COR-L47 (cell line): ENCODE measurements at places on chromosomes 1 and 21.

DNA sequence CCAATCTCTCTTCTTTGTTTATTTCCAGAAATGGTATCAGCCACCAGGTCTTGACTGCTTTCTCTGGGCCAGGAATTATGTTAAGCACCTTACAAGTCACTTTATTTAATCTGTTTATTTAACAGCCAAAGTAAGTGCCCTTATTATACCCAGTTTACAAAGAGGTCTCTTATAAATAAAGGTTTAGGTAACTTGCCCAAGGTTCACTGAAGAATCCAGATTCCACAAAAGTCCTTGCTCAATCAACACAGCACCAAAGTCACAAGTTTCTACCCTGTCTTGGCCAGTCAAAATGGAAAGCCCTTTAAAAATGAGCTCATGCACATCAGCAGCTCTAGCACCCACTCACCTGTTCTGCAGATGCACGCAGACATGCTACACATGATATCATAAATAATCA, 28.0 kb upstream of the ATP1A1 start:
- DNase-seq = no peak

DNA sequence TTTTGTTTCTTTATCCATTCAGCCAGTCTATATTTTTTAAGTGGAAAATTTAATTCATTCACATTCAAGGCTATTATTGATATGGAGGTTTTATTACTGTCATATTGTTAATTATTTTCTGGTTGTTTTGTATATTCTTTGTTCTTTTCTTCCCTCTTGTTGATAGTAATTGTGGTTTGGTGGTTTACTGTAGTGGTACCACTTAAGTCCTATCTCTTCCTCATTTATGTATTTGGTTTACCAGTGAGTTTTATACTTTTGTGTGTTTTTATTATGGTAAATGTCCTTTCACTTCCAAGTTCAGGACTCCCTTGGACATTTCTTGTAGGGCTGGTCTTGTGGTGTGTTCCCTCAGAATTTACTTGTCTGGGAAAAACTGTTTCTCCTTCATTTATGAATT, 28.1 kb upstream of the PM20D1 start:
- DNase-seq = no peak

DNA sequence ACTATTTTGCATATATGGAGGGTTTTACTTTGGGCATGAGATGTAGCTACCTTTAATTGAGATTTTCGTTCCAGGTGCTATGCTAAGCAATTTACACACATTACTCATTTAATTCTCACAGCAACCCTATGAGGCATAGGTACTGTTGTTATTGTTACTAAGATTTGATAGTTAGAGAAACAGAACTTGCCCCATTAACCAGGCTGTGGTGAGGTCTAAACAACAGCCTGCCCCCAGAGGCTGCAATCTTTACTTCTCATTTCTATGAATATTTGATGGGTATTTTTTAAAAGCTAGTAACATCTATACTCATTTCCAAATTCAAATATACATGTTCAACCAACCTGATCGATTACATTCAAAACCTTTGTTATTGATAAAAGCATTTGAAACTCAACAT, 155.6 kb downstream of the GALNT2 start:
- no peak for DNase-seq

- DNase-seq = no peak
Observed at GRCh38 chr1:111302374-111302773, 11.7 kb downstream of the CHIA start.

DNA sequence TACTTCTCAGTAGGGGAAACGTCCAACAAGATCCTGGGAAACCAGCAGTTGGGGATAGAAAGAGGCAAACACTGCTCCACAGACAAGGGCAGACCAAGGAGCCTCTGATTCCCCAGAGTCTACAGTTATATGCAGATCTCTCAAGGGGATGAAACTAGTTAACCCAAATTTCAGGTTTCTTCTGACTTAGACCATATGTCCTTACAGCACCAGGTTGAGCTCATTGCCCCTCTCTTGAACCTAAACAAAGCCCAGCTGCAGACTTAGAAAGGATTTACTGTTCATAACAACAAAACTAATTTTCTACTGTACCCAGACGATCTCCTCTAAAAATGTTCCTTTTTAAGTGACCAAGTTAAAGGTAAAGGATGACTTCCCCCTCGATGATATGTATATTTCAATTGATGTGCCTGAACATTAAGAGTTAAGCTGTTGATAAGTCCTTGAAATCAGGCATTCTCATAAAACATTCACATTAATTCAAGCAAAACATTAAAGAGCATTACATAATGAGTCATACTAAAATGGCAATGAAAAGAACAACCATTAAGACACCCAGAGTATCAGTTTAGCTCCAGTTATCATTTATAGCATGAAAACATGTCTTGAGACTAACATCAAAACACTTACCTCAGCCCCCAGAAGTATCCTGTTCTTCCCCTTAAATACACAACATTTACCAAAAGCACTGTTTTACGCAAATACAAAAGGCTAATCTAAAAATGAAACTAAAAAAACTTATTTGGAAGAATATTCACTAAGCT, 24.1 kb downstream of the SMYD3 start:
- DNase-seq = no peak

DNA sequence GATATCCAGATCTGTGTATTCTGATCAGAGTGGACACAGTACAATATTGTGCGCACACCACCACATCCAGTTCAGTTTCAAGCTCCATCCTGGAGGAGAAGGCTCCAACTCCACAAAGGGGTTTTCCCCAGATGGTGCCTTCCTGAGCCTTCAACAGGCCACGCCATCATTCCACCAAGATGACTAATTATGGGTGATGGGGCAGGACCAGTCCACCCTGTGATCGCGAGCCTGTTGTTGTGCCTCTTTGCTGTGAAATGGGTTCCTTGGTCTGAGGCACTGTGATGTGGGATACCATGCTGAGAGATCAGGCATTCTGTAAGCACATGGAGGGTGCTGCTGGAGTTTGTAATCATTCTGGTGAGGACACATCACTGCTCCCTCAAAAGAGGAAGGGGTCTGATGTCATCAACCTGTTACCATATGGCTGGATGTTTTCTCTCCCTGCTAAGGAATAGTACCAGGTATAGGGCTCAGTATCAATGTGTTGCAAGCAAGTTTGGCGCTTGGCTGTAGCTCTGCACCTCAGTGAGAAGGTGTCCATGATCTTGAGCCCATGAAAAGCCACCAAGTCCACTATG, 6.7 kb upstream of the SH2D2A start:
- DNase-seq = no peak

- DNase-seq = no peak
Observed at GRCh38 chr1:179925922-179926849, 28.4 kb upstream of the CEP350 start.

DNA sequence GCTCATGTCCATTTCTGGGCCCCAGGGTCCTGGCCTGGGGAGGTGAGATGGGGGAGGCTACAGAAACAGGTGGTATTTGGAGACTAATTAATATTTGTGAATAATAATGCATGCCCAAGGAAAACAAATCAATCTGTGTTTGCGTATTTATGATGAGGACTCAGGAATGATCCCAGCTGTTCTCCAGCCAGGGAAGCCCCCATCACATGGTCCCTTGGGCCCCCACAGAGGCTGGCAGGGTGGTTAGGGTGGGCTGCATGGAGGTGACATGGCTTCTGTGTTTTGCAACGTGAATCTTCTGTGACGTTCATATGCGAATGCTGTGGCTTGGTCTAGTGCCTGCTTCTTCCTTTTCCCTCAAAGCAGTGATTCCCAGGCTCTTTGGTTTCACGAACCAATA, 10.5 kb downstream of the PTPRF start:
- no peak for DNase-seq

DNA sequence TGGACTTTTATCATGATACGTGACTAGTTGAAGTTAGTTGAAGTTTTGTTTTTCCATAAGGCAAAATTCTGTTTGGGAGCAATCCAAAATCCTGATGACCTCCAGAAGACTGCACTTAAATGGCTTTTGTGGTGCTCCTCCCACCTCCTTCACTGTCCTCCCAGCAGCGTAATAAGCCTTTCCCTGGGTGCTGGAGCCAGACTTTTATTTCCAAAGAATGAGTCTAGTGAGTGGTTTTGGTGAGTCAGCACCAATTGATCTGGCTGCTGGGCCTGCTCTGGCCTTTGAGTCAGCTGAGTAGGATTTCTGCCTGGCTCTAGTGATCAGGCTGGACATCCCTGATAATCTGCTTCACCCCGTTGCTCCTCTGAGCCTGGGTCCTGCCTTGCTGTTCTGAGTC, 21.7 kb upstream of the KCND3 start:
- DNase-seq = no peak

GRCh38 chr1:210372931-210373627, 44.4 kb downstream of the HHAT start:
- DNase-seq = no peak

GRCh38 chr1:90919900-90920299, 101.9 kb downstream of the ZNF644 start:
- DNase-seq = no peak

- no peak for DNase-seq
Observed at GRCh38 chr1:108813326-108813725, 43.6 kb downstream of the AKNAD1 start.

GRCh38 chr1:210920716-210921694, 212.9 kb downstream of the KCNH1 start:
- no peak for DNase-seq

DNA sequence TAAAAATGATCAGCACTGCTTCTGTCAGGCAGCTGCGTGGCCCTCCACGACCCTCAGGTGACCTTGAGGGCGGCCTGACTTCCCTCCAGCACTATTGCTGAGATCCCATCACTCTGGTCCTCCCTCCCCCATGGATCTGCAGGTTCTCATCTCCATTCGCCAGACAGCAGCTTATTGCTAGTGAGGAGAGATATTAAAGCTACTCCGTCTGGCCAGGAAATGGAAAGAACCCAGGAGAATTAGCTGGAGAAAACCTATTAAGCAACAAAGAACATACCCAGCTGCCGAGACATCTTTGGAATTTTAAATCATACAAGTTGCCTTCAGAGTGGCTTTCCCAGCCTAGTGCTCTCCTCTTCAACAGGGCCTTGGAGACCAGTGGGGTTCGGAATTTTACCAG, 25.7 kb upstream of the KCNN3 start:
- DNase-seq = no peak

DNA sequence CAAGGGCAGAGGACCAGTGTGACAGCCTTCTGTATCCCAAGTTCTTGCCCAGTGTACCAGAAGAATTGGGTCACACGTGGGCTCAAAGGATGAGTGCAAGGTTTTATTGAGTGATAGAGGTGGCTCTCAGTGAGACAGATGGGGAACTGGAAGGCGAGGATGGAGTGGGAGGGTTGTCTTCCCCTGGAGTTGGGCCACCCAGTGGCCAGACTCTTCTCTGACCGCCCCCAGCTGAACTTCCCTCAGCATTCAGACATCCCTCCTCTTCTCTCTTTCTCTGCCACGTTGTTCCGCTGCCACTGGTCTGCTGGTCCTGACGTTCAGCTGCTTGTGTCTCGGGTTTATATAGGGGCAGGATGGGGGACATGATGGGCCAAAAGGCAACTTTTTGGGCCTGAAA, 150.1 kb upstream of the IVNS1ABP start:
- DNase-seq = no peak

DNA sequence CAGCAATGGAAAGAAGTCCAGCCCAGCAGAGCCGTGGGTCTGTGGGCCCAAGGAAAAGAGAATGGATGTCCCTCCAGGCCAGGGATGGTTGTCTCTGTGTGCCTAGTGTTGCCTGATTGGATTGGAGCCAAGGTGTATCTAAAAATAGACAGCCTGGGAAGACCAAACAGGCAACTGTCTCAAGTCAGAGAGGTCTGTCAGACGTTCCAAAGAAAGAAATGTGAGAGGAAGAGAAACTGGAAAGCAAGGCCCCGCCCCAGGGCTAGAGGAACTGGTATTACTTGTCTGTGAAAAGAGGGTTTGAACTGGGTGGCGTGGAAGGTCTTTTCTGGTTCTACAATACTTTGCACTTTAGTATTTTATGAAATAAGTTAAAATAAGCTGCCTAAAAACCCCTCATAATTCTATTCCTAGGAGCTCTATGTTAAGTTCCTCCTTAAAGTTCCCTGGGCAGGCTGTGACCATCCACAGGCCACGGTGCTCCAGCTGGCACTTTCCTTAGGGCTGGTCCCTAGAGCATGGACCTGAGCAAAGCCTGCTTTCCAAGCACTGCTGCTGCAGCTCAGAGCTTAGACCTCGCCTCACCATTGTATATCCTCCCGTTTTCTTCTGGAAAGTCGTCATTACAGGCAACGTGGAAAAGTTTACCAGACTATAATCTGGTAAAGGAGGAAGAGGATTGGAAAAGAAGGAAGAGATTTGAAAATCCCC, 151.6 kb downstream of the DISC1 start:
- DNase-seq = no peak

DNA sequence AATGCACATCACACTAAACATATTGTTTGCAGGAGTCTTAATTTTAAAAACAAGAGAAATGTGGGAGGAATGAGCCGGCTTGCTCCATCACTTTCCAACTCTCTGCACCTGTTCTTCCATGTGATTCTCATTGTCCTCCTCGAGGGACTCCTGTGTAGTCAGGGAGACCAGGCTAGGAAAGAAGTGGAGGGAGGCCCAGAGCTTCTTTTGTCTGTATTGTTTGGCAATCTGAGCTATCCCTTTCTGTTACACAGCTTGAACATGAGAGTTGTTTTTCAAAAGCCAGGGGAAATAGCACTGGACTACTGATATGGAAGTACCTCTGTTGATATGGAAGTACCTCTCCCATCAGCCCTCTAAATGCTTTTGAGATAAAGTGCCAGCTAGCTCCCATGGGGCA, 18.8 kb upstream of the LRRC8D start:
- DNase-seq = peak; percentile 81

- DNase-seq = peak; percentile 76
Observed at GRCh38 chr1:179599623-179600249, 8.1 kb downstream of the TDRD5 start.

- DNase-seq = no peak
Observed at GRCh38 chr1:57843760-57844159, 419.9 kb upstream of the DAB1 start.

- no peak for DNase-seq
Observed at GRCh38 chr21:28590676-28591075, 402.0 kb downstream of the LTN1 start.

DNA sequence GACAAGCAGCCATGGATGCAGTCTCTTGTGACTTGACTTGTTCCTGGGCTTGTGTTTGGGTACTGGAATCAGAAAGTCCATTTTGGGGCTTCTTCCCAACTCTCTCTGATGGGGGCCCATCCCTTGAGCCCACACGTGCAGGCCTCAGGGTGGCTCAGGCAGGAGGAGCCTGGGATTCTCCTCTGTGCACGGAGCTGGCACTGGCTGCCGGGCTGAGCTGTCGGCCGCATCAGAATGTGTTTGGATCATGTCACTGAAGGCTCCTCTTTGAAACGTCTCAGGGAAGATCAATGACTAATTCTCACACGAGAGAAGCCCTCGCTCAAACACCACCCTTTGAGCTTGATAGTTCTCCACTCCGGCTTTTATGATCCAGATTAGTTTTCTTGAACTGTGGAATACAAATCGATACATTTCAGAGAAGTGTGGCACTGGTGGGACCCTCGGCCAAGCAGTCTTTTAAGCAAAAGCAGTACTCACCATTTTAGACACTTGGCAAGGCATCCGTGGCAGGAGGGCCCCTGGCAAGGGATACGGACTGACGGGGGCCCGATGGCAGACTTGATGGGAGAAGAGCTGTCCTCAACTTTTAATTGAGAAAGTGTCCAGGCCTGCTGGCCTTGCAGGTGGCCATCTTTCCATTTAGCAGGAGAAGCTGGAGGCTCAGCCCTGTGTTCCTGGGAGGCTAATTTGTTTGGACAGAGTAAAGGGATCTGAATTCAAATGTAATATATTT, 220.7 kb upstream of the C1orf174 start:
- DNase-seq = no peak

- no peak for DNase-seq
Observed at GRCh38 chr1:208929575-208929974, 653.9 kb upstream of the CAMK1G start.

GRCh38 chr1:76868916-76869315, 1.6 kb downstream of the ST6GALNAC5 start:
- no peak for DNase-seq
